Psoas muscle (tissue), 8 donors: ENCODE measurements at places on chromosomes 11 and 22. TPM values are rescaled to one million over a fixed set of nuclear protein-coding genes. Genes with fewer than 3 reads are reported as not detected.

Gene LDLRAD3
- polyA plus RNA-seq, result 18.0 TPM

Gene CAVIN3
- 21.5 TPM for polyA plus RNA-seq

- no peak for DNase-seq
Measured at GRCh38 chr11:7905961-7906429, 25.1 kb downstream of the OR10A6 start.

Gene CSNK2A3
- polyA plus RNA-seq, result 1.5 TPM

DNA sequence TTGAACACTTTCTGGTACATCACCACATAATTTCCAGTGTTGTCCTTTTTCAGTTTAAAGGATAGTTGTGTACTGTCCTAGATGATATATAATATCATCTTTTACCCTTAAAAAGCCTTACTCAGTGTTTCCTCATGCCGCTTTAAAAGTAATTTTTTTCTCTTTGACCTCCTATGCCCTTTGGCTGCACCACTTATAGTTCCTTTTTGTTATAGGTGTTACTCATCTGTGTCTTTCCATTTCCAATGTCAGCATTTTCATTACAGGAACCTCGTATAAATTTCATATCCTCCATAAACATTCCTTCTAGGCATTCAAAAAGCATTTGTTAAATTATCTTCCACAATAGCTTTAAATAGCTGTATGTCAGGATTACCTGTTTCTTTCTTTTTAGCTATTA lies 40.8 kb downstream of the USP47 start:
- no peak for DNase-seq

- no peak for DNase-seq
Measured at GRCh38 chr11:13091373-13091772, 82.3 kb downstream of the RASSF10 start.

GRCh38 chr11:63966444-63966843 lies 8.0 kb upstream of the COX8A start:
- DNase-seq, result no peak

Gene CDHR5
- polyA plus RNA-seq, result not detected

Gene KRTAP5-11
- not detected for polyA plus RNA-seq
